SK-N-DZ (cell line): ENCODE measurements at places on chromosomes 7 and 10.

DNA sequence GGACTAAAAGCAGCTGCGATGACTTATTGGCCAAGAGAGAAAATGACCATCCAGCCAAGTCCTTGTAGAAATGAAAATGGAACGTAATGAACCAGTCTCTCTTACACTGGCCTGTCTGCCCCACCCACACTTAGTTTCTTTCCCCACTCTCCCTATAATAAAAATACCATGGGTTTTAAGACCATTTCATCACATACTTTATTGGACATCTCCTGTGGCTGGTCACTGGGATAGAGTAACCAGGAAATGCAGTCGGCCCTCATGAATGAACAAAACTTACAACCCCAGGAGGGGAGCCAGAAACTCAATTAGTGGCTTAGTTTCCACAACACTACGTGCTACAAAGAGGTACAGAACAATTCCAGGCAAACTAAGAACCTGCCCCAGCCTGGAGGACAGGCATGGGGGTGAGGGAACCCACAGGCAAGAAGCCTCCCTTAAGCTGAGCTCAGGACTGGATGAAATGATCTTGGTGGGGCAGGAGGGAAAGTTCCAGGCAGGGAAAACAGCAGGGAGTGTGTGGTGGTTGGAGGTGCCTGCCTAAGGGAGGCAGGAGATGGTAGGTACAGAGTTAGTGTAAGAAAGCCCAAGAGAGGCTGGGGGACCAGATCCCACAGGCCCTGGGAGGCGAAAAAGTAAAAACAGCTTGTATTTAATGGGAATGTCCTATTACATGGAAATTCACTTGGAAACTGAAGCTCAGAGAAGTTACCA lies 29.6 kb downstream of the MKI67 start:
- no peak for DNase-seq

- no peak for DNase-seq
Measured at GRCh38 chr7:6480323-6480660, 32.5 kb upstream of the DAGLB start.

DNA sequence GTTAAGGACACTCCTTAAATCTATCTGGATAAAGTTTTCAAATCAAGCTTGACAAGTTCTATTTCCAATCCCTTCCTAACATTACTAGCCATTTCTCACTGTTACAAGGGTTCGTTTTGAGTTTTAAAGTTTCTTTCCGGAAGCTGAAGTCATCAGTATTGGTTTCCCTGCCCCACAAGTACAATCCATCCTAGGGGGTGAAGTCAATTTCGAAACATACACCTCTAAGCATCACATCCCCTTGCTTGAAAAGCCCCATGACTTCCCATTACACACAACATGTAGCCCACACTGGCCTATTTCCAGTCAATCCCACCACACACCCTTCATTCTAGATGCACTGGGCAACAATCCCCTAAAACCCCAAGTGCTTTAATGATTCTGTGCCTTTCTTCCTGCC lies 13.0 kb downstream of the DPY19L1 start:
- DNase-seq, result no peak

- DNase-seq, result peak; percentile 46
Measured at GRCh38 chr10:30752481-30752881, 122.9 kb upstream of the LYZL2 start.

GRCh38 chr7:37705976-37706375 lies 22.4 kb downstream of the GPR141 start:
- DNase-seq, result no peak

- no peak for DNase-seq
Measured at GRCh38 chr10:50437248-50437647, 185.9 kb upstream of the ASAH2 start.

- DNase-seq, result peak; percentile 3
Measured at GRCh38 chr10:101050208-101051069, 11.3 kb upstream of the KAZALD1 start.

DNA sequence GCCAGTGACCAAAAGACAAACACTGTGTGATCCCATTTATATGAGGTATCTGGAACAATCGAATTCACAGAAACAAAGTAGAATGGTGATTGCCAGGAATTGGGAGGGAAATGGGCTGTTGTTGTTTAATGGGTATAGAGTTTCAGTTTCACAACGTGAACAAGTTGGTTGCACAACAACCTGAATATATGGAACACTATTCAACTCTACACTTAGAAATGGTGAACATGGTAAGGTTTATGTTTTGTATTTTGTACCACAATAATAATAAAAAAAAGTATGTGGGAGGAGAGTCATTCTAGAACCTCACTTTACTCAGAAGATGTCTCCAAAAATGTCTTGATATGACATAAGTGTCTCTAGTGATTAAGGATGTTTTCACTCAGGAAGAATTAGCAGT lies 85.2 kb upstream of the SGCE start:
- DNase-seq, result no peak

DNA sequence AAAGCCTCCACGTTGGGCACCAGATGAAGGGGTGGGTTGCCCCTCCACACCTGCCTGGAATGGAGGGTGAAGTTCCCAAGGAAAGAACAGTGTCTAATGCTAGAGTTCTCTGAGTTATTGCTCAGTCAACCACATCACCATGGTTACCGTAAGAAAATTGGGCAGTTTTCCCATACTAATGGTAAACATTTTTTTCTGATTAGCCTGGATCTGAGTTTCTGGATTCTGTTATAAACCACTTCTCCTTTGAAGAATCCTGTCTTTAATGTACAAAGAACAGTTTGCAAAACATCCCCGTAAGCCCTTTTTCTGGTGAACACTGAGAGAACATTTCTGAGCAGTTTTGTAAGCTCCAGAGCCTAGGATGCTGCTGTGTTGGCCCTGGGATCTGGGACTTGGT lies 45.5 kb downstream of the ABCC2 start:
- no peak for DNase-seq

DNA sequence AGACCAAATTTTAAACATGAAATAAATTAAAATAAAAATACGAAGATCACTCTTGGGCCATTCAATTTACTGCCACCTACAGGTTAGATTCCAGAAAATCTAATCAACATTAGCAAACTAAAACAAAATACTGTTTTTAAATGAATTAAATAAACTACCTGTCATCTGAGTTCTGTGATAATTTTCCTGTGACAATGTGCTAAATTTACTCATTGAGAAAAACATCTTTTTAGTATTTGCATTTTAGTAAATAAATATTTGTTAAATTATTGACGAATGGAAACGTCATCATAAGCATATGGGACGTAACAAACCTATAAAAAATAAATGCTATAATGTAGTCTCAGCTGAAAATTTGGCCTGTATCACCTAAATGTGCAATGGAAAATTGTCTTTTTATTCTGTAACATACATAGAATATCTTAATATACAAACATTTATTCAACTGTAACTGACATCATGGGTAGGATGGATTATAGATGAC lies 72.1 kb downstream of the ITGB8 start:
- no peak for DNase-seq

- DNase-seq, result no peak
Measured at GRCh38 chr7:39464350-39465054, 101.7 kb upstream of the YAE1 start.

GRCh38 chr7:28479507-28479947 lies 67.2 kb downstream of the CREB5 start:
- no peak for DNase-seq

- no peak for DNase-seq
Measured at GRCh38 chr10:99913831-99914235, 95.9 kb downstream of the DNMBP start.

DNA sequence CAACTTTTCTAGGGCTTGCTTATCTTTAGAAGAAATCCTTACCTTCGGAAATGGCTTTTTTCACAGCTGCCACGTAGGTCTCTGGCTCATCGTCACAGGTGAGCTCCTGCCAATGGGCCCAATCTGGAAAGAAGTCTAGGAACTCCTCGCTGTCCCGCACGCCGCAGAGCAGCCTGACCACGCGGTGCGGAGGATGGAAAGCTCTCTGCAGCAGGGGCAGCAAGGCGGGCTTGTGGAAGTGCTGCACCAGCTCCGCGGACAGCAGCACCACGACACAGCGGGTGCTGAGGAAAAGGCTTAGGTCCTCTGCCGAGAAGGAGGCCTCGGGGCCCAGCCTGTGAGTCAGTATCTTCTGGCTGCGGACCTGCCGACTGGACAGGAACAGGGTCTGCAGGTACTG lies 10.8 kb downstream of the PIK3AP1 start:
- no peak for DNase-seq

GRCh38 chr7:17672783-17673182 lies 267.5 kb downstream of the SNX13 start:
- no peak for DNase-seq

DNA sequence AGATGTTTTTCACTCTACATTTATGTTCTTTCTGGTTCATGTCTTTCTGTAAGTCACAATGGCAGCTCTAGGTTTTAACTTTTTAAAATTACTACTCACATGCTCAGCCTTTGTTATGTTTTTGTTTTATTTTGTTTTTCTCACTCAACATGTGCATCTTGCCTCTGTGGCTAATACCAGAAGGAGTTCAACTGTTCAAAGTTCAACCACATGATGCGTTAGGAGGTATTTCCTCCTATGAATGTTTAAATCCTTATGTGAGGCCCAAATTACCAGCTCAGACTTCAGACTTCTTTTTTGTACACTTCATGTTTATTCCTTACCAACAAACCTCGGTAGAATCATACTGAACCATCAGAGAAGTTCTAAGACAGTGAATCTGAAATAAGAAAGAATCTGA lies 151.6 kb downstream of the MALRD1 start:
- no peak for DNase-seq
